ENCODE measurements at places on chromosomes 3 and 15.

DNA sequence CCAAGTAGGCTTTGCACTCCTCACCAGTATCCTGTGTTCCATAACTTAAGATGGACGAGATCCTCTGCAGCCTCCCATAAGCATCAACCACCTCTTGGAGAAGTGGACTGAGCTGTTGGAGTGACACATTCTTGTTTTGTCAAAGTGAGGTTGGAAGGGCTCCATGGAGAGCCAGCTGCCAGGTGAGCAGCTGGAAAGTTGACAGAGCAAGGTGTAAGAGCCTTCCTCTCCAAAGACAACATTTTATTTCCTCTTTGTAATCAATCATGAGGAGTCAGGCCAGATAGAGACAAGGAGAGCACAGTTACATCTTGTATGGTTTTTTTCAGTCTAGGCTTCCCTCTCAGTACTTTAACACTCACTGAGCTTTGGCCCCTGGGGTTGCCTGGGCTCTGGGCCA, 5.1 kb downstream of the ABI3BP start:
- no peak for DNase-seq

GRCh38 chr3:127222163-127222562, 29.2 kb downstream of the PRR23E start:
- DNase-seq, result no peak

GRCh38 chr3:184786280-184786941, 25.6 kb upstream of the VPS8 start:
- peak; percentile 57 for DNase-seq

GRCh38 chr15:72833561-72833960, 50.0 kb upstream of the ADPGK start:
- no peak for DNase-seq

DNA sequence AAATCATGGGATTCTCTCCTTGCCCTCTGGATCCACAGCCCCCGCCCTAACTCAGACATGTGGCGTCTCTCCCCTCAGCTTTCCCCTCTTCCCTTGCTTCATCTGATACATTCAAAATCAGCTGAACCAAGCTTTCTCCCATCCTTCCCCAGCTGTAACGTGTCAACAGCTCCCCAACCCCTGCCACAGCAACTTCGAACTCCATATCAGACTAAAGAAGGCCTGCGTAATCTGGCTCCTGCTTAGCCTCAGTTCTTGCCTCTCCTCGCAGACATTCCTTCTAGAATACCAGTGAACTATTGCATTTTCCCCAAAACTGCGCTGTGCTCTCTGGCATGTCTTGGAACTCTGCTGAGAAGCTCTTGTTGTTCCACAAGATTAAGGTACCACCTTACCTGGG, 18.3 kb downstream of the B4GALT4 start:
- no peak for DNase-seq

GRCh38 chr15:58795825-58796224, 24.7 kb downstream of the MINDY2 start:
- no peak for DNase-seq

- DNase-seq, result peak; percentile 56
These were observed at the start of gene TTC23 for GRCh38 chr15:99249270-99249841. Gene TTC23, minus strand, starts transcription at chr15:99249581. Its CDS starts 20,869 bp downstream, at chr15:99228712.

- DNase-seq, result no peak
These were observed 672.7 kb upstream of the NAALADL2 start for GRCh38 chr3:174186377-174186989.

Measured in non-pigmented ciliary epithelial cell (primary cell).